Adrenal gland (tissue), 19 donors: ENCODE measurements at places on chromosomes 11 and 22.

- no peak for DNase-seq
Observed at GRCh38 chr11:96167787-96168186, 175.2 kb downstream of the MAML2 start.

DNA sequence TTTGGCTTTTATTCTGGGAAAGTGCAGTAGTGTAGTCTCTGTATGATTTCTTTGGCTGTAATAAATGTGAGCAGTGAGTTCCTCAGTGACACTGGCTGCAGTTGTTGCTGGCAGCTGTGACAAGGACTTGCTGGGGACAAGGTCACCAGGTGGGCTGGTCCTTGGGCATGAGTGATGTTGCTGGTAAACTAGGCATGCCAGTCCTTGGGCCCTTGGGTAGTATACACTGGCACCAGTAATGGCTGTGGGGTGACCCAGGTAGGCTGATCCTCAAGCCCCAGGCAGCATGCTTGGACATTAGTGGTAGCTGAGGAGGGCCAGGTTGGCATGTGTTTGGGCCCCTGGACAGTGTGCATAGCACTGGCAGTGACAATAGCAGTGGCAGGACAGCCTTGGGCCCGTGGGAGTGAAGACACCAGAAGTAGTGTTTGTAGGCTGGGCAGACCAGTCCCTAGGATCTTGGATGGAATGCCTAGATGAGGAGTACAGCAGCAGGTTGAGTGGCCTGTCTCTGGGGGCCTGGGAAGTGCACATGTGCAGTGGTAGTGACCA is 164.3 kb downstream of the GUCY1A2 start:
- no peak for DNase-seq

DNA sequence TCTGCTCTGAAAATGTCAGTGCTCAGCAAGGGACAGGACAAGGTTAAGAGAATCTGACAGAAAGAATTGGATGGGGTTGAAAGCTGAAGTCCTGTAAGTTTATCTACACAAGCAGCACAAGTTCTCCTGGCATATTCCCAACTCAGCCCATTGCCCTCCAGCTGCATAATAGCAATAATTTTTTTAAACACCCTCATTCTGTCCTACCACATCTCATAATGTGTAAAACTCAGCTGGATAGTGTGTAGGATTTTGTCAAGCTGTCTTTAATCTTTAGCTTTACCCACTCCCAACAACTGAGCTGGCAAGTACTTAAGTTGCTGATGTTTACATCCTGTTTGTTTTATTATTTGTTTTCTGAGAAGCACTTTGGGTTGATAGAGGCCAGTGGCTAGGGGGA is 158.9 kb downstream of the CADM1 start:
- no peak for DNase-seq

- DNase-seq, result no peak
Observed at GRCh38 chr22:47397673-47398072, 635.2 kb downstream of the TBC1D22A start.

DNA sequence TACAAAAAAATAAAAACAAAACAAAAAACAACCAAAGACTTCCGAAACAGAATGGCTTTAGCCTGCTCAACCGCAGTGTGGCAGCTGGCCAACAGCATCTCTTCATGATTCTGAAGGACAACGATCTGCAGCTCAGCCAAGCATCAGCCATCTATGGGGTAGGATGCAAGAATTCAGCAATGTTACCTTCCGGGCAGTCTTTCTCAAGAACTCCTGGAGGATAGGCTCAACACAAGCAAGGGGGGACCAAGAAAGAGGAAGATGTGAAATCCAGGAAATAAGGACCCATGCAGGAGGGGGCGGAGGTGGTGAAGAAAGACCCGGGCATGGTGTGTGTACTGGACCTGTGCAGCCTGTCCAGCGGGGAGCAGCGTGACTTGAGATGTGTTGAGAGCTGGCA is 3.5 kb upstream of the TSPO start:
- DNase-seq, result peak; percentile 52

DNA sequence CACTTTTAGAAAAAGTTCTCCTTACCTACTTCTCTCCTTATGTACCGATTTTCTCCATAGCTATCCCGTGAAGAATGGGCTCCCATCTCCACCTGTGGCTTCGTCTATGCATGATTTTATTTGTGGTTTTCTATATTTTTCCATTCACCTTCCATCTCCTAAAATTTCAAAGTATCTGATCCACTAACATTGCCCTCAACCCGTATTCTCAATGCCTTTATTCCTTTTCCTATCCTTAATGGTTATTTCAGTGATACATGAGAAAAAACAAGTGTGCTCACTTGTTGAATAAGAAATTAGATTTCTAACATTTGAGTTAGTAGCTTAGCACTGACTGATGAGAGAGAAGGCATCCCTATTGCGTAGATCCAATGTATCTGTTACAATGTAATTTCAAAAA is 16.9 kb downstream of the CYP2R1 start:
- DNase-seq, result no peak

GRCh38 chr22:23450434-23450795 is 129.7 kb downstream of the IGLL1 start:
- DNase-seq, result no peak

DNA sequence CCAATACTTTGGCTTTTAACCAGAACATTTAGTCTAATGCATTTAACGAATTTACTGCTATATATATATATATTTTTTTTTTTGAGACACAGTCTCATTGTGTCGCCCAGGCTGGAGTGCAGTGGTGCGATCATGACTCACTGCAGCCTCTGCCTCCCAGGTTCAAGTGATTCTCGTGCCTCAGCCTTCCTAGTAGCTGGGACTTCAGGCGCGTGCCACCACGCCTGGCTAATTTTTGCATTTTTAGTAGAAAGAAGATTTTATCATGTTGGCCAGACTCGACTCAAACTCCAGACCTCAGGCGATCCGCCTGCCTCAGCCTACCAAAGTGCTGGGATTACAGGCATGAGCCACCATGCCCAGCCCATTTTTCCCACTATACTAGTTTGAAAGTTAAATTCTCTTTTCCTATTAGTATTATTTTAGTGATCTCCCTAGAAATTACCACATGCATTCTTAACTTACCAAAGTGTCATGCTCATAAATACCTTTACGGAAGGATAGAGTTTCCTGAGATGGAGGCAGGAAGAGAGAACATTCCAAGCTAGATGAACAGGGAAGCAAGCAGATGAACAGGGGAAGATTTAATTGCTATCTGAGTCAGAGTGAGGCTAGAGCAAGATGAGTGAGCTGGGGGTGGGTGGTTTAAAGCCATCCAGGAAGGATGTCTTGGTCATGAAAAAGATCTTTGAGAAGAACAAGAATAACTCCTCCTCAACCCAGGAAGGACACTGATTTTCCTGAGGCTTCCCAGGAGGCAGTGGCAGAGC is 4.4 kb upstream of the PGAP2 start:
- no peak for DNase-seq

DNA sequence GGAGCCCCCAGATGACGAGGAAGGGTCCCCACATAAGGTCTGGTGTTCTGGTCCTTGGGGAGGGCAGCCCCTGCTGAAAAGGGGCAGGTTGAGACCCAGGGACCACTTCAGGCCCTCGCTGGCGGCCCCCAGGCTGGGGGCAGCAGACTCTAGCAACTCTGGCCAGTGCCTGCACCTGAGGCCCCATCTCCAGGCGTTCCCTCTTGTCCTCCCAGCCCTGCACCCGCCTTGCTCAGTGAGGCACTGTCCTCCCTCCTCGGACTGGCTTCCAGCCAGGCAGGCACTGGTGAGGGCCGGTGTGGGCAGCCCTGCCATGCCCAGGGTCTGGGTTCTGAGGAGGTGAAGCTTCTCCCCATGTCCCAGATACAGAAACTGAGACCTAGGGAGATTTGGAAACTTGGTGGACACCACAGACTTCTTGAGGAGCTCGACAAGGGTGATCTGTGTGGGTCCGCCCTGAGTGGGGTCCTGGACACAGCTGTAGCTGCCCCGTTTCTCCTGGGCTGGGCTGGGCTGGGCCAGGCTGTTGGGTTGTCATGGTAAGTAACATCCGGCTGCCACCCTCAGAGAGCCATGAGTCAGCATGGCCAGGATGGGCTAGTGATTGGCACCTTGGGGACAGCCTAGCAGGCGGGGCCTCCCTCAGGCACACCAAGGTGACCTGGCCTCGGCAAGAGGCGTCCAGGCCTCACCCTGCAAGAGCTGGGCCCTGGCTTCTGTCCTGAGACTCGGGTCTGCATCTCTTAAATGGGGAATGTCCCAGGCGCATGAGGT is 11.1 kb upstream of the PHLDA2 start:
- peak; percentile 33 for DNase-seq

- DNase-seq, result no peak
Observed at GRCh38 chr11:44990665-44991064, 40.0 kb upstream of the TP53I11 start.
